ENCODE measurements at places on chromosomes 12 and 14.

- no peak for DNase-seq
Observed at GRCh38 chr12:55974308-55974730, 441 bp downstream of the RAB5B start.

DNA sequence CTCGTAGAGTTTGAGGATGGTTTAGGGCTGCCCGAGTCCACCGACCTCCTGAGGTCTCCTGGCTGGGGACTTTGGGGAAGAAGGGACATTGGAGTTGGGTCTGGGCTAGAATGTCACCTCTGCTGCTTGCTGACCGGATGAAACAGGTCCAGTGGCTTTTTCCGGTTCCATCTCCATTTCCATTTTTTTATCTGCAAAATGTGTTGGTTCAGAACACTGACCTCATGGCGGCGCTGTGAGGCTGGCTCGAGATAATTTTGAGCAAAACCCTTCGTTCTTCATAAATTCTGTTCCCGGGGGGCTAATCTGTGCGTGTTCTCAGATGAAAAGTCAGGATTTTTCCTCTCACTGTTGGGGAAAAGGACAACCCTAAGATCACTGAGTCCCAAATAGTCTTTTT, 11.7 kb upstream of the MYL2 start:
- DNase-seq = no peak

DNA sequence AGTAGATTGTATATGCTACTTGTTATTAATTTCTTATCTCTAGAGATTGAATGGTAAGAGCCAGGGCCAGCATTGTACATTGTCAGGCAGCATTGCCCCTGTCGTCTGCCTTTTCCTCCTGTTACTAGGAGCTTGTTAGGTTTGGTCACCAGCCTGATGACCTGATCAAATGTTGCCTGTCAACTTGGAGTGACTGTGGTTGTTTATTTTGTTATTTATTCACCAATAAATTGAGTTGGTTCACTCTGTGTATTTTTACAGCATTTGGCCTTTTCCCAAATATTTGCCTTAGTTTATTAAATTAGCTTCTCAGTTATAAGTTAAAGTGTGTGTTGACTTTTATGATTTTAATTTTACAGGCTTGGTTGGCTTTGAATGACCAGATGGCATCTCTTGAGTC, 88.4 kb downstream of the PRKCH start:
- DNase-seq = no peak

DNA sequence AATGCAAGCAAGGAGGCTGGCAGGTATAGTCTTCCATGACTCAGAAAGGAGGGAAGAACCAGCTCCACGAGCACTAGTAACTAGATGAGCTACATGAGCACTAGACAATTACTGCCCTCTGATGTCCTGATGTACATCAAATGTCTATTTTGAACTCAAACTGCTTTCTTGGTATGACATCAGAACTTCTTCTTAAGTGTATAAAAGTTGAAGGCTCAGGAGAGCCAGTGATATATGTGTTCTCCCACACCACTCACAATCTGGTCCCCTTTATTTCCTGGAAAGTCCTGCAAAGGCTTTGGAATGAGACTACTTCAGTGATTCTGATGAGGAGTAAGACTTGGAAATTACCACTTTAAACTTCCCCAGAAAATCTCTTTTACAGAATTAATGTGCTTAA, 18.5 kb upstream of the DHRS7 start:
- DNase-seq = no peak
